ENCODE measurements at places on chromosomes 7 and 10. TPM values are rescaled to one million over a fixed set of nuclear protein-coding genes. Genes with fewer than 3 reads are reported as not detected.

Gene PNLIP
- not detected for total RNA-seq

Gene BAG3
- total RNA-seq: 0.98 TPM

Gene MCM10
- 2.0 TPM for total RNA-seq

Gene IRF5
- 1.5 TPM for total RNA-seq

Gene SEC23IP
- 16.7 TPM for total RNA-seq

Gene SPRN
- 10.6 TPM for total RNA-seq

Gene ZNF138
- total RNA-seq: 63.7 TPM

Gene EGR2
- total RNA-seq: 0.74 TPM

Gene TSPAN15
- 3.7 TPM for total RNA-seq

Gene SLC16A12
- total RNA-seq: 2.2 TPM

Gene RARRES2
- total RNA-seq: 12.0 TPM

Gene HDAC9
- 101 TPM for total RNA-seq

Gene SUN1
- total RNA-seq: 97.9 TPM

Gene STEAP1B
- 1.2 TPM for total RNA-seq

Gene COL28A1
- total RNA-seq: 0.74 TPM

Gene SLC18A3
- total RNA-seq: not detected

Gene NEURL1
- 26.8 TPM for total RNA-seq

Gene NHLRC2
- total RNA-seq: 20.4 TPM

Gene NCF1
- total RNA-seq: not detected

Gene UTF1
- not detected for total RNA-seq

Gene MYPN
- total RNA-seq: not detected

Gene CALCR
- total RNA-seq: not detected

Gene CARD11
- total RNA-seq: 0.25 TPM

Gene NKX1-2
- total RNA-seq: 0.25 TPM

Gene MAGI2
- total RNA-seq: 99.1 TPM

Gene MMRN2
- 5.2 TPM for total RNA-seq

Gene SCIN
- total RNA-seq: 0.98 TPM

Gene SHH
- 0.98 TPM for total RNA-seq

Gene ITPRID1
- total RNA-seq: 1.5 TPM

Gene TMEM26
- total RNA-seq: 0.25 TPM

Gene TMEM196
- total RNA-seq: 12.0 TPM

Gene FAM25C
- total RNA-seq: not detected

Gene OGDHL
- 3.9 TPM for total RNA-seq

Gene FGL2
- total RNA-seq: 3.2 TPM

Gene STEAP1
- 0.25 TPM for total RNA-seq

Gene HHEX
- total RNA-seq: 2.0 TPM

Gene C1GALT1
- 23.1 TPM for total RNA-seq

Gene PPP3CB
- total RNA-seq: 168 TPM

Gene CCDC172
- not detected for total RNA-seq

Gene FAM180A
- total RNA-seq: not detected

Gene STRIP2
- 9.6 TPM for total RNA-seq

Gene USP54
- total RNA-seq: 29.3 TPM

Gene PIP
- not detected for total RNA-seq

Gene PRTFDC1
- total RNA-seq: 24.3 TPM

Gene ZC3HAV1L
- total RNA-seq: 10.8 TPM

Gene ACTA2
- 20.7 TPM for total RNA-seq

Gene EFCAB10
- total RNA-seq: 2.7 TPM

Gene PDSS1
- 8.9 TPM for total RNA-seq

Gene KCNH2
- total RNA-seq: 6.4 TPM

Gene TMEM213
- not detected for total RNA-seq

Gene ZNF736
- total RNA-seq: 35.7 TPM

Gene PTF1A
- not detected for total RNA-seq

Gene CLDN4
- 0.25 TPM for total RNA-seq

Gene PPP1R3C
- 22.9 TPM for total RNA-seq

Gene OLAH
- total RNA-seq: 0.25 TPM

Gene KIAA1549
- 40.6 TPM for total RNA-seq

Gene PRLHR
- total RNA-seq: 2.0 TPM
